Activated CD4-positive, alpha-beta T cell treated with anti-CD3 and anti-CD28 coated beads for 36 hours (primary cell): ENCODE measurements at places on chromosomes 2 and 18.
A peak's percentile ranks its signal among the peaks of the same experiment; 100 is the strongest.

DNA sequence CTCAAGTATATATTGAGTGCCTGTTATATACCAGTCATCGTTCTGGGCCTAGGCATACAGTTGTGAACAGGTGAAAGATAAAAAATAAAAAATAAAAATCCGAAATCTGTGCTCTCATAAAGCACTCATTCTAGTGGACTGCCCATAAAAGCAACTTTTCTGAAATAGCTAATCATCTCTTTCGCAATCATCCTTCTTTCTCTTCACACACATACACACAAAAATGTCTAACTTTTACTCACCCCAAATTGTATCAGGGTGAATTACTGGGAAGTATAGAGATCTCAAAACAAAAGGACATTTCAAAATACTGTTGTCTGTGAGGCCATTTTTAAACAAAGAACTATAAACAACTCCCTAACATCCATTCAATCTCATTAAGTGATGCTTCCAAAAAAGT lies 29.6 kb upstream of the ORC2 start:
- DNase-seq = no peak

DNA sequence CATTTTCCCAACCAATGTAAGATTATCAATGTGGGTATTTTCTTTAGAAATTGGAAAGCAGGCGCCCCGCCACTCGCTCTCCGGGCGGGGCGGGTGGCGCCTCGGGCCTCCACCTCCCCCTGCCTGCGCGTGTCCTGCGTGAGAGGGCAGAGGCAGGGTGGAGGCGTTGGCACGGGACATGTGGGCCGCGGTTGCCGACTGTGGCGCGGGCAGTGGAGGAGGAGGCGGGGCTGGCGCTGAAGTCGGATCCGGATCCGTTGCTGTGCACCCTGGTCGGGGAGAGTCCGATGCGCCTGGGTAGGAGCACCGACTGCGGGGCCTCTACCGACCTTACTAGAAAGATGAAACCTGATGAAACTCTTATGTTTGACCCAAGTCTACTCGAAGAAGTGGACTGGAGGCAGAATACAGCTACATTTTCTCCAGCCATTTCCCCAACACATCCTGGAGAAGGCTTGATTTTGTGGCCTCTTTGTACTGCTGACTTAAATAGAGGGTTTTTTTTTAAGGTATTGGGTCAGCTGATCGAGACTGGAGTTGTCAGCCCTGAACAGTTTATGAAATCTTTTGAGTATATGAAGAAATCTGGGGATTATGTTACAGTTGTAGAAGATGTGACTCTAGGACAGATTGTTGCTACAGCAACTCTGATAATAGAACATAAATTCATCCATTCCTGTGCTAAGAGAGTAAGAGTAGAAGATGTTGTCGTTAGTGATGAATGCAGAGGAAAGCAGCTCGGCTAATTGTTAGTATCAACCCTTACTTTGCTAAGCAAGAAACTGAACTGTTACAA lies 37.9 kb downstream of the PMS1 start:
- no peak for DNase-seq

DNA sequence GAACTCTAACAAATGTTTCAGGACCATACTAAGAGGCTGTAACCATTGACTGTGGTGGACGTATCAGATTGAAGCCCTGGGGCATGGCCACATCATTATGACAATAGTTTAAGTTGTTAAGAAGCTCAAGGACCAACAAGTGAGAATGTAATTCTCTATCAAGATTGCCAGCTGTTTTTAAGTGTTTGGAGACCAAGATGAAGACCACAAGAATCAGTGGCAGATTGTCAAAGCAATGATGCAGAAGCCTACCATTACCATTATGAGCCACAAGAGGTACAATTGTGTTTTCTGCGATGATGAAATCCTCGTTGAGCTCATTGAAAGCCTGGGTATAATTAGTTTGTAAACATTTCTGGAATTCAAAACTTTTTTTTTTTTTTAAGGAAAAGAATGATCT lies 261.1 kb upstream of the ZEB2 start:
- no peak for DNase-seq

GRCh38 chr2:217847552-217848350 lies 155.0 kb downstream of the TNS1 start:
- DNase-seq = no peak

DNA sequence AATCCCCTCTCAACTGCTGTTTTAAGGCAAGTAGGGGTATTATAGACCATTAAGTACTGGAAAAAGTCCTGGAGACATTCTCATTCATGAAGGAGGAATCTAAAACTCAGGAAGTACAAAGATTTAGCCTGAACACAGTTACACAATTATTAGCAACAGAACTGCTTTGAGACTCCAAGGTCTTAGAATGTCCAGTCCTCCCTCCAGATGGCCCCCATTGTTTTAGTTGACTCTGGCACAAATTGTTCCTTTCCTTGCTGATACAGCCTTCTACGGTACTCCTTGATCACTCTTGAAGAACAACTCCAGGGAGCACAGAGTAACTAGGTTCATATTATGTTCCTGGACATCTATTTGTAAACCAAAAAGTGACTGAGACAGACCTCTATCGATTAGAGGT lies 210.1 kb upstream of the RND3 start:
- DNase-seq = no peak

GRCh38 chr2:152506843-152507242 lies 171.9 kb downstream of the FMNL2 start:
- DNase-seq = peak; percentile 18

- DNase-seq = no peak
Observed at GRCh38 chr2:152176113-152176714, 651 bp upstream of the STAM2 start.

GRCh38 chr2:179455824-179456223 lies 191.2 kb upstream of the SESTD1 start:
- DNase-seq = no peak

GRCh38 chr2:1685957-1686783 lies 58.1 kb downstream of the PXDN start:
- DNase-seq = no peak

DNA sequence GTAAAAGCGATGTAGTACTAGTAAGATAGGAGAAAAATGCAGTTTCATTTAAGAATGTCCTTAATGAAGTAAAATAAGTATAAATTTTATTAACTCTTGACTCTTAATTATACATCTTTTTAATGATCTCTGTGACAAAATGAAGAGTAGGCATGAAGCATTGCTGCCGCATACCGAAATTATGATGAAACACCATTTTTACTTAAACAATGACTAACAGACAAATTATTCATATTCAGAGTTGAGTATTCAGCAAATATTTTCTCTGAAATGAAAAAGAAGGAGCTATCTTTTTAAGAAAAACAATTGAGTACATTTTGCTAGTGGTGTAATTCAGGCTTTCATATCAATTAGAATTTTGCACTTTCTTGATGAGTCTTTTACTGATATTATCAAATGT lies 150.6 kb upstream of the DOCK10 start:
- DNase-seq = no peak
